ENCODE measurements at places on chromosomes 11 and 22.

- no peak for DNase-seq
Observed at GRCh38 chr11:128515826-128516778, 71.3 kb downstream of the ETS1 start.

DNA sequence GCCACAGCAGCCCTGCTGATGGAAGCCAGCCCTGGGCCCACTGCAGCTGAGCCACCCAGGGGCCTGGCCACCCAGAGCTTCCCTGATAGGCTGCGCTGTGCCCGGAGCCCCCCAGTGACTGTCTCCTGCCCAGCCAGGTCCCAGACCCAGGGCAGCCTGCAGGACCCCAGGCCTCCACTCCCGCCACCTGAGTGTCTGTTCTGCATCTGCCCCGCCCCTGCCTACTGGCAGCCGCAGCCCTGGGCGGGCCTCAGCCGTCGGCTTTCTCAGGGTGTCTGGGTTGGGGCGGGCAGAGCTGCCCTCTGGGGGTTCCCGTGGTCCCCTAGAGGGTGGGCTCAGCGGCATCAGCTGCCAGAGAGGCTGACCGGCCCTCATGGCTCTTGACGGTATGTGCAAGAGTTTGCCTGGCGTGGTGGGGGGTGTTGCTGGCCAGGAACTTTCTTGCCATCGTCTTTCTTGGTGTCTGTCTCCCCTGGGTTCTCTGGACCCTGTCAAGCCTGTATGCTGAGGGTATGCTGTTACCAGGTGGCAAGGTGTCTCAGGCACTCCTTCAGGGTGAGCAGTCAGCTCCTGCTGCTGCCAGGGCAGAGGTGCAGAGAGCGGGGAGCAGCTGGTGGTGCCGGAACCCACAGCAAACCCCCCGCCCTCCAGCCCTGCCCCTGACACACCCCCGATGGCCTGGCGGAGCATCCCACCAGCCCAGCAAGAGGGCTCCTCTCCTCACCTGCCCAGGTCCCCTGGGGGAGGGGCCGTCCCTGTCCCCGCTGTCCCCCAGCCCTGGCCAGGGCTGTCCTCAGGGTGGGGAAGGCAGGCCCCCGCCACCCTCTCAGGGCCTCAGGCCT lies 12.2 kb upstream of the PIM3 start:
- DNase-seq: no peak

DNA sequence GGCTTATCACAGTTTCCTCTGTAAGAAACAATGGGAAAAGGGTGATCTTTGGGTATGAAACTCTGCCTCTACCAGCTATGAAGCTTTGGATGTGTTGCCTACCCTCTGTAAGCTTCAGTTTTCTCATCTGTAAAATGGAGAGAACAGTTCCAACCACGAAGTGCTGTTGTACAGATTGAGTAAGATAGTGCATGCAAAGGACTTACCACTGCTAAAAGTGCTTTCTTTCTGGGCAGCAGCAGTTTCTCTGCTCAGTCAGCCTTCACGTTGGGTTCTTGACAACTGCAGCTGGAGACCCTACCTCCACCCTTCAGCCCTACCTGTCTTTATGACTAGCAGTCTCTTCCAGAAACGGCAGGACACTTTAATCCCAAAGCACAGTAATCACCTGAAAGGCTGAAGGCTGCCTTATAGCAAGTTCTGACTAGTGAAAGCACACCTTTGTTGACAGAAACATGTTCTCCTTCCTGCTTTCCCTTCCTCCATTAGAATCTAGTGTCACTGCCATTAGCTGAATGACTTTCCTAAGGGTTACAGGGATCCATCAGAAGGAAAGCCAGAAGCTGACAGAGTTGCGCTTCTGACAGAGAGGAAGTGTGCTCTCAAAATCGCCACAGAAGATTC lies 91.4 kb downstream of the RPL27A start:
- no peak for DNase-seq

DNA sequence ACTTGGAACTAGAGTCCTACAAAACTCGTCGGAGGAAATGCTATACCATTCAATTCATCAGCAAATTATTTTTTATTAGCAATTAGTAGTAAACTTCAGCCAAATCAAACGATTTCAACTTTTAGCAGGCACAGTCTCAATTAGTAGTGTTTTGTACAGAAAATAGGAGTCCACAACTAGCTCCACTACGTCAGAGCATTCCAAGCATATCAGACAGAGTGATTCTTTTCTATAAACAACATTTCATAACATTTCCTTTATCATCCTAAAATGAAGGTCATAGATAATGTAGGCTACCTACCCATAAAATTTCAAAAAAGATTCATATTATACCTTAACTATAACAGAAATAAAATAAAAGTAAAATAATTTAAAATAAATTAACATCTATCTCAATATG lies 169.9 kb downstream of the KIF18A start:
- DNase-seq: no peak

GRCh38 chr11:57514538-57515331 lies 767 bp downstream of the SLC43A1 start:
- DNase-seq: no peak

DNA sequence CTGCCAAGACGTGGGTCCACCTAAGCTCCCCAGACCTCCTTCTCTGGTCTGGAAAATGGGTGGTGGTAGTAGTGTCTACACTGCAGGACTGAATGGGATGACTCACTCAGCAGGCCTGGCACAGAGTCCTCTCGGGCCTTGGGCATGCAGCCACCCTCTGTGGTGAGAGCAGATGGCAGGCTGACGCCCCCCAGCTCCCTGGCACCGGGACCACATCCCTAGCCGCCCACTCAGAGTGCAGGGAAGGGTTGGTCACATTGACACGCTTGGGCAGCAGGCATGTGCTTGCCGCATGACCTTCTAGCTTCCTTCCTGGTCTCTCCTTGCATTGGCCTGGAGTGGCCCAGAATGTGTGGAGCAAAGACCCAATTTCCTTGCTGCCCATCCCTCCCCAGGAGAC lies 30.7 kb upstream of the PRODH start:
- DNase-seq: no peak

DNA sequence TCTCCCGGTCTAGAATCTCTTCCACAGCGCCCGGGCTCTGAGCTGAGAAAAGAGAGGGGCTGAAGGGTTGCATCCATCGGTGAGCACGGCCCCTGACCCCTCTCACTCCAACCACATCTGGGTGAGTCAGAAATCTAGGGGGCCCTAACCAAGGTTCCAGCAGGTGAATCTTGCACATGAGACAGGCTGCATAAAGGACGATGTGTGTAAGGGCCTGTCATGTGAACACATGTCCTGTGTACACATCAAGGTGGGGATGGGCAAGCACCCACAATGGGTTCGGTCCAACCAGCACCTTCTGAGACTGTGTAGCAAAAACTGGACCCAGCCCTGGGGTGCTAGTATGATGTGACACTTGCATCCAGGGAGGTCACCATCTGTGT lies 1.2 kb downstream of the BET1L start:
- DNase-seq: no peak

DNA sequence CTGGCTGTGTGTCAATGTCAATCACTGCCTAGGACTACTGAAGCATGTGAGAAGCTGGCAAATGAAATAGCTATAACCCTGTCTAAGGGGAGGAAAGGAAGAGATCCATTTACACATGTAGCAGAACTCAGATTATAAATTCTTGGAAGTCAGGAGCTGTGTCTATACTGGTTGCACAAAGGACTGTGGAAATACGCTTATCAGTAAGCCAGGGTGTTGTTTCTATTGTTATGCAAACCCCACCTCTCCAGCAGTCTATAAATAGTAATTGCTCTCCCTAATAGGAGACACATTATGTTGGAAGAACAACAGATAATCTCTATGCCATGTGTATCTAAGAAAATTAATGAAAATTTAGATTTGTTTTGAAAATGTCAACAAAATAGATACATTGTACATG lies 693.4 kb upstream of the CCDC90B start:
- no peak for DNase-seq

DNA sequence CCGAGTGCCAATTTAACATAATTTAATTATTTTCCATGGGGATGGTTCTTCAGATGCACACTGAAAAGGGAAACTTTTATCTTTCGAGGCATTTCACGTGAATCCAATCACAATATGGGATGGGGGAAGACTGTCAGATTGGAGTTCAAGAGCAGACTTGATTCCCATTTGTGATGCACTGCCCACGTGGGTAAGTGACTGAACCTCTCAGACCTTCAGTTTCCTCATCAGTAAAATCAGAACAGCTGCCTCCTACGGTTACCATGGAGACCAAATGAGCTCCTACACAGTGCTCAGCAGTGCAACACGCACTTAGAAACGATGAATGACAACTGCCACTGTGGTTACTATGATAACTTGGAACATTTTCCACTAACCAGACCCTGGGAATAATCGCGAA lies 21.7 kb downstream of the KIAA0930 start:
- no peak for DNase-seq

GRCh38 chr11:100294748-100295147 lies 392.3 kb upstream of the ARHGAP42 start:
- no peak for DNase-seq

DNA sequence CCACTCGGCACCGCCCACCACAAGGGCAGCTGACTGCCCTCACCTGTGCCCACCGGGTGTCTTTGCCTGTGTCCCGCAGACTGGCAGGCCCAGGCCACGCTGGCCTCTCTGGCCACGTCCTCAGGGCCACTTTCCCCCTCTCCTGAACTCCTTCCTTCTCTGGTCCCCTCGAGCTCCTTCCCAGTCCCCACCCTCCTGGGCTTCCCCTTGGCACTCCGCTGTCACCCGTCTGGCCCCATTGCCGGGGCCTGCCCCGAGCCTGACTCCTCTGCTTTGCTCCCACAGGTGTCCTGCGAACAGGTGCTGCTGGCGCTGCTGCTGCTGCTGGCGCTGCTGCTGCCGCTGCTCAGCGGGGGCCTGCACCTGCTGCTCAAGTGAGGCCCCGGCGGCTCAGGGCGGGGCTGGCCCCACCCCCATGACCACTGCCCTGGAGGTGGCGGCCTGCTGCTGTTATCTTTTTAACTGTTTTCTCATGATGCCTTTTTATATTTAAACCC lies 14.2 kb downstream of the MCAT start:
- no peak for DNase-seq

DNA sequence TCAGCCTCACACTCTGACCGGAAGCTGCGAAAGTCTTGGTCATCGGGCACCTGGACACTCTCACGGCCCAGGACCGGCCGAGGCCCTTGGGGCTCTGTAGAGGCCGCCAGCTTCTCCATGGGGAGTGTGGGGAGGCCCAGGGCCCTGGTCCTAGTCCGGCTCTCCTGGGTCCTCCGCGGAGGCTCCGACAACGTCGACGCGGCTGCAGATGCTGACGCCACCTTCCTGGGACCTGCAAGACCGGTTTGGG lies 12.9 kb downstream of the STARD10 start:
- no peak for DNase-seq

- DNase-seq: no peak
Observed at GRCh38 chr11:45344028-45344427, 57.9 kb upstream of the SYT13 start.

DNA sequence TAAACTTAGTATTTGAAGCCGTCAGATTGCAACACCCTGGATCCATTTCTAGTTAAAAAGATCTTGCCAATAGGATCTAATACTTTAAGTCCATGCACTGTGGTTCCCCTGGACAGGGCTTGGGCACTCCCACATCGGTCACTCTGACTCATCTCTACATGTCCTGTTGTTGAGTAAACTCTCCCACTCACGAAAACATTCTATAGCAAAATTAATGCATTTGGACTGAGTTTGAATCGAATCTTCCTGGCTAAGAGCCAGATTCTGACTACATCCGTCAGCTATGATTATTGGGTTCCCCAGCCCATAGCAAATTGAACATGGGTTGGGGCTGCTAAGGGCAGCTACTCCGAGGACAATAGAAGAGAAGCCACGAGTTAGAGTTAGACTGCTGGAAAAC lies 182.1 kb upstream of the SORL1-AS1 start:
- DNase-seq: no peak

GRCh38 chr22:44850946-44851345 lies 98.6 kb downstream of the ARHGAP8 start:
- DNase-seq: no peak

DNA sequence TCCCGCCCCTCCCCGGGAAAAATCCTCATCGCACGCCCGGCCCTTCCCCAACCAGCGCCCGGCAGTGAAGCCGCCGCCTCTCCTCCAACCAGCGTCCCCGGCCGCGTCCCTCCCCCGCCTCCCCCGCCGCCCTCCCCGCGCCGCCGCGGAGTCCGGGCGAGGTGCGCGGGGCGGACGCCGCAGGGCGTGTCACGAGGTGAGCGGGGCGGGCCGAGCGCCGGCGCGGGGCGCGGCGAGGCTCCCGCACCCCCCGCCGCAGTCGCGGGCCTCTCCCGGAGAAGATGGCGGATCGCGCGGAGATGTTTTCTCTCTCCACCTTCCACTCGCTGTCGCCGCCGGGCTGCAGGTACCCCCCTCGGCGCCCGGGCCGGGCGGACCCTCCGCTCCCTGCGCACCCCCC lies at the start of gene MAPK8IP2:
Gene MAPK8IP2, plus strand, starts transcription at position 256 of the 400 bp plus-strand sequence. Its CDS starts 26 bp downstream, at position 282.
- no peak for DNase-seq

GRCh38 chr11:14905104-14906033 lies 13.3 kb upstream of the CYP2R1 start:
- peak; percentile 51 for DNase-seq

GRCh38 chr11:9905501-9905951 lies 241.6 kb downstream of the SWAP70 start:
- DNase-seq: no peak

DNA sequence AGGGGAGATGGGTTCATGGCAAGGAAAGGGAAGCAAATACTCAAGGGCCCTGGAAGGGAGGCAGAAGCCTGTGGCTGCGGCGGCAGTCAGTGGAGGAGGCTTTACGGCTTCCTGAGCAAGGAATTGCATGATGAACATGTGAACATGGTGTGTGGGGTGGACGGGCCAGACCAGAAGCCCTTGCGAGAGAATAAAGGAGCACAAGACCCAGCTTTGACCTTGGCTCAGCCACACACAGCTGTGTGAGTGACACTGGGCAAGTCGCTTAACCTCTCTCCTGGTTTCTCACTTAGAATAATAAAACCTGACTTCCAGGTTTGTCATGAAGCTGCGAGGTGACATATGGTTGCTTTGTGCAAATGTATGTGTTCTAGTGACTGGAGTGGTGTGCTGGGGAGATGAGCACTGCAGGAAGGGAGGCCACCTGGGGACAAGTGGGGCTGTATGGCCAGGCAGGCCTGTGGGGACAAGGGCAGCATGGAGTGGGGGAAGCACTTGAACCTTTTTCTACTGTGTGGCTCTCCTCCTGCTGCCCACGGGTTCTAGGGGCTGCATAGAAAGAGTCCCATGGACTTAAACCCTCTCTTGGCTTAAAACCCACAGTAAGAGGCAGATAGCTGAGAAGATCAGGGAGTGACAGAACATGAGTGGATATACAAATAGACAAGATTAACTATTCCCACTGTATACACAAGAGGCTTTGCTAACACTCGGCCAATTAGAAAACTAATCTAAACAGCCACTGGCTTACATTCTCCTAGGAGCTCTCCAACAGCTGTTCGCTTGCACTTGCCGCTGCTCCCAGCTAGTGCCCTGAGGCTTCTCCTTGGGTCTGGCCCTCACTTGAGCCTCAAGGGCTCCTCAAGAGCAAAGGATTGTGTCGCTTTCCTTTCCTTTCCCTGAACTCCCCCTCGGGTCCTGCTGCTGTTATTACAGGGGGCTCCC lies 67.3 kb upstream of the CDON start:
- DNase-seq: no peak

- no peak for DNase-seq
Observed at GRCh38 chr11:69930081-69931059, 111.2 kb upstream of the FGF3 start.

Measured in GM18507 (cell line).